ENCODE measurements at places on chromosomes 12 and 14.
A peak's percentile ranks its signal among the peaks of the same experiment; 100 is the strongest.

DNA sequence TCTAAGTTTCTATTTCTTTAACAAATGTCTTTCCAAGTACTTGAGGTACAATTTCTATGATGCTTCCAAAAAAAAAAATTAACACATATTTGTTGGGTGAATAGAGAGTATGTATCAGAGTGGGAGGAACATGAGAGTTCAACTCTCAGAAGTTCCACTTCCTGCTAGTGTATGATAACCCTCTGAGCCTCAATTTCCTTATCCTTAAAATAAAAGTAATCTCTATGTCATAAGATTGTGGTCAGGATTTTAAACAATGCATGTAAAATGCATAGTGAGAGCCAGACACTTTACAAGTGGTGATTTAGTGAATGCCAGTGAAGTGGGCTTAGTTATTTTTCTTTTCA is 270.3 kb upstream of the AMIGO2 start:
- DNase-seq = no peak

GRCh38 chr14:98018628-98019027 is 1221.4 kb downstream of the VRK1 start:
- DNase-seq = no peak

DNA sequence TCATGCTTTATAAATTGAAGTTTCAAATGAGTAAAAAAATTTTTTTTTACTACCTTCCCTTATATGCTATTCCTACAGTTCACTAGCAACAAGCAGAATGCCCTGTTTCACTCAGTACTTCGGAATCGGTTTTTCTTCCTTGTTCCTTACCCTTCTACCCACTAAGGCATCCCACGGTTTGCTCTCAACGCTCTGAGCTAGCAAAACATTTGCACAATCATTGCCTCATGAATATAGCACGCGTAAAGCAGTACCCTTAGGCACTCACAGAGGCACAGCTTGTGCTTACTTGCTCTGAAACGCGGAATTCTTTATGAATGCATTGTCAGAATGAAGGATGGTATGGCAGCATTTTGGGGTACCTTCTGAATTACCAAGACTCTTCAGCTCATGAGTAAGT is 45.0 kb downstream of the PPP1R13B start:
- DNase-seq = no peak

DNA sequence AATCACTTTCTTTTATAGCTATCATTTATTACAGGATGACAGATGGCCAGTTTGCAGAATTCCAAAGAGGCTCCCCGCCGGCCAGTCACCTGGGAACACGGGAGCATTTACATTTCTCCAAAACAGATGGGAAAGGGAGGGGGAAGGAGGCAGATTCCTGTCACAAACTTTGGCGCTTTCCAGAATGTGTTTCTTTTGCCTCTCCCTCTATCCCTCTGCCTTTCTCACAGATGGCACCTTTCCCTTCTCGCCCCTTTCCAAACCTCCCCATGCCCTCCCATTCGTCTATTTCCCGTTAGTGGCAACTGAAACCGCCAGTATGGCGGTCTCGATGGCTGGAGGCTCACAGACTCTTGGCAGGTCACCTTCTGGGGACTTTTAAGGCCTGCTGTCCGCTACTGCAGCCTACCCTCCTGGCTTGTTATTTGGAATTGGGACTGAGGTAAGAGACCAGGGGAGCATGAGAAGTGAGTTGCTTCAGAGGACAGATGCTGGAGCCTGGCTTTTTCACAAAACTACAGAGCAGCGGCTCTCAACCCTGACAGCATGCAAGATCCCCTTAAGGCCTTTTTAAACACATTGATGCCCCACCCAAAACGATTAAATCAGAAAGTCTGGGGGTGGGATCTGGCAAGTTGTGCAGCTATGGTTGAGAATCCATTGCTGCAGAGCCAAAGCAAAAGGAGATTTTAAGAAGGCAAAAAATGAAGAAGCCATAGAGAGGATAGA is 161.5 kb upstream of the VASH1 start:
- DNase-seq = no peak

DNA sequence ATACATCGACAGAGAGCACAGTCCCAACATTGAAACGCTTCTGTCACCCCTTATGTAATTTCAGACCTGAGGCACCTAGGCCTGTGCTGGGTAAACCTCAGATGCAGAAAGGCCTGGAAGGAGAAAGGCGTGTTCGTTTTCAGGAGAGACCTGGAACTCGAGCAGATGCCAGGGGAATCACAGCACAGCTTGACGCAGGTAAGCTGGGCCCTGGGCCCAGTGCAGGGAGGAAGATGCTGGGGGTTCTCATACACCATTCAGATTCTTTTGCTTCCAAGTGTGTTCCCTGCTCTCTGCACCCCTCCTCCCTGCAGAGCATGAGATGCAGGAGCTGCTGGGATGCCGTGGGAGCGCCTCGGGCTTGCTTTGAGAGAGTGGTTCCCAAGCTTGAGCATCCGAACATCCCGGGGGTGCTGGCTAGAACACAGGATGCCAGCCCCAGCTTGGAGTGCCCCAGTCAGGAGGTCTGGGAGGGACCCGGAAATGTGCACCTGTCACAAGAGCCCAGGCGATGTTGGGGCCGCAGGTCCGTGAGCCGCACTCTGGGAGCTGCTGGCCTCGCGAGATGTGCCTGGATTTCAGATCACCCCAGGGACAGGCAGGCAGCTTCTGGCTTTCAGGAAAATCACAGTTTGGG is 35.9 kb downstream of the FZD10 start:
- no peak for DNase-seq

GRCh38 chr14:20617138-20618003 is 24.1 kb downstream of the OR6S1 start:
- no peak for DNase-seq

DNA sequence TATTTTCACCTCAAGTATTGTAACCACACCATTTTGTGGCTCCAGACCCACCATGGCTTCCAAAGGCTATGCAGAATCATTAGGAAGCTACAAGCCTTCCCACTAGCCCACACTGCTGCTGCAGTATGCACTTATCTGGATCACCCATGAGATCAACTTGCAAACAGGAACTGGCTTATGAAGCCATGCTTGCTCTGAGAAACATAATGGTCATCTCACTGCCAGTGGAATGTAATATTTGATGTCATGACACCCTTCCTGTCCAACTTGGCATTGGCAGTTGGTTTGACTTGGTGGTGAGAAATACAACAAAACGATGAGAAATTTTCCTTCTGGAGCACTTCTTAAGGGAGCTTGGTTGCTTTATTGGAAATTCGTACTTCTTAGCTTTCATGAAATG is 69.3 kb upstream of the FRMD6 start:
- no peak for DNase-seq

DNA sequence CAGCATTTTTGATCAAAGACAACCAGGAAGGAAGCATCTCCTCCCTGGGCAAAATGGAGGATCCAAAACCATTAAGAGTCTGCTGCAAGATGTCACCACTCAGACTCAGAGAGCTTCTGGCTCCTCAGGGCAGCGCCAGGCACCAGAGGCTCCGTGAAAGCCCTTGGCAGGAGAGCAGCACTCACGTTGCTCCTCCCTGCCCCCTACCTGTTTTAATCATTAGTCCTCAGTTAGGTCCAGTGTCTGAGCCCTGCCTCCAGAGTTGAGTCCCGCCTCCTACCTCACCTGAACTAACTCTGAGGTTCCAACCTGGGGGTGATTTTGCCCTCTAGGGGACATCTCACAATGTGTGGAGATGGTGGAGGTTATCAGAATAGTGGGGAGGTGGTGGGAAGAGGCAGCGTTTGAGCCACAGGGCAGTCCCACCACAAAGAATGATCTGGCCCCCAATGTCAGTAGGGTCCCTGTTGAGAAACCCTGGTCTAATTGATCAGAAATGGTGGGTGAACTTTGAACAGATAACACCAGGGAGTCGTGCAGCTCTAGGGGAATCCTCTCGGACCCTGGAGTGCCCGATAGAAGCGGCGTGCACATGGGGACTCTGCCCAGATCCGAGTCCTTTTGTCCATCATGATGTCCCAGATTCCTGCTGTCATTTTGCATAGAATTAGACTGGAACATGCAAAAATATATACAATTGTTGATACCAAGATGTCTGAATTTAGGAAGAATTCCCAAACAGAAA is 156.7 kb upstream of the DIO3 start:
- DNase-seq = no peak

- no peak for DNase-seq
These were observed 500.7 kb downstream of the TMEM117 start for GRCh38 chr12:44336577-44336976.

- DNase-seq = no peak
These were observed 40.2 kb downstream of the RASSF9 start for GRCh38 chr12:85796001-85796400.

DNA sequence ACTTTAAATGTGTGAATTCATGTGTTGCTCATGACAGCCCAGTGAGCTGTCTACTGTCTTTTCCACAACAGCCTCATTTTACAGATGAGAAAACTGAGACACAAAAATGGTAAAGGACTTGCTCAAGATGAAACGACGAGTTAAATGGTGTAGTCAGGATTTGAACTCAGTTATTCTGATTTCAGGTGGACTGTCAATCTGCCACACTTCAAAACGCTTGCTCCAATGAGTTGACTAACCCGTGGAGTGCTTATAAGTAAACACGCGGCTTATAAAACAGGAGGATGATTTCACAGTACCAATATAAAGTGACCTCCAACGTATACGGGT is 652 bp upstream of the POLE2 start:
- no peak for DNase-seq

DNA sequence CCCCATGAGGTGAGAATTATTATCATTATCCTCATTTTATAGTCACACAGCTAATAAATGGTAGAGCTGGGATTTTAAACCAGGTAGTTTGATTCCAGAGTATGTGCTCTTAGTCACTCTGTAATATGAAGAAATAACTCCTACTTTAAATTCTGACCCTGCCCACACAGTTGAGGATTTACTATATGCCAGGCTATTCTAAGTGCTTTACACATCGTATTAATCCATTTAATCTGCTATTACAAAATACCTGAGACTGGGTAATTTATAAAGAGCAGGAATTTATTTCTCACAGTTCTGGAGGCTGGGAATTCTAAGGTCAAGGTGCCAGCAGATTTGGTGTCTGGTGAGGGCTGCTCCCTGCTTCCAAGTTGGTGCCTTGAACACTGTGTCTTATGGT is 19.6 kb upstream of the WIF1 start:
- no peak for DNase-seq

- no peak for DNase-seq
These were observed 59.5 kb downstream of the TMEM116 start for GRCh38 chr12:111953455-111953854.

DNA sequence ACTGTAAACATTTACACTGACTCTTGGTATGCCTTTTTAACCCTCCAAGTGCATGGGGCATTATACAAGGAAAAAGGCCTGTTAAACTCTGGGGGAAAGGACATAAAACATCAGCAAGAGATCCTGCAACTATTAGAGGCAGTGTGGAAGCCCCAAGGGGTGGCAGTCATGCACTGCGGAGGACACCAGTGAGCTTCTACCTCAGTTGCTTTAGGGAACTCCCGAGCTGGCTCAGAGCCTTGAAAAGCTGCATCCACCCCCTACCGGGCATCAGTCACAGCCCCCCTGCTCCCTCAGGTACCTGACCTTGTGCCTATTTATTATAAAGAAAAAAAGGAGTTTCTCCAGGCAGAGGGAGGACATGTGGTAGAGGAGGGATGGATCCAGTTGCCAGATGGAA is 695.6 kb upstream of the LMO3 start:
- DNase-seq = no peak

DNA sequence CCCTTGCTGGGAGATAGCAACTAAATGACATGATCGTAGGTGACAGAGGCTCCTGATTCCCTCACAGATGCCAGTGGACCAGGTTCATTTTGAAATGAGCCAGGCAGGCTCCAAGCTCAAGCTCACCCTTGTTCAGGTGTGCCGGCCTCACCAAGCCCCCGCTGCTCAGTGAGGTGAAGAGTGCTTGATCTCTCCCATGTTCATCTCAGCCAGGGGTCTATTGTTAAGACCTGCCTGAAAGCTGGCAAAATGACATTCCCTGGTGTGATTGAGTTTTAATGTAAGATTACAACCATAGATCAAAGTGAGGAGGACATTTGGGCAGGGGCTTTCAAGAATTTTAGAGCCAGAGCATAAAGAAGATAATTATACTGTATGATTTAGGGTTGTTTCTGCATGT is 497.9 kb downstream of the EGLN3 start:
- no peak for DNase-seq

DNA sequence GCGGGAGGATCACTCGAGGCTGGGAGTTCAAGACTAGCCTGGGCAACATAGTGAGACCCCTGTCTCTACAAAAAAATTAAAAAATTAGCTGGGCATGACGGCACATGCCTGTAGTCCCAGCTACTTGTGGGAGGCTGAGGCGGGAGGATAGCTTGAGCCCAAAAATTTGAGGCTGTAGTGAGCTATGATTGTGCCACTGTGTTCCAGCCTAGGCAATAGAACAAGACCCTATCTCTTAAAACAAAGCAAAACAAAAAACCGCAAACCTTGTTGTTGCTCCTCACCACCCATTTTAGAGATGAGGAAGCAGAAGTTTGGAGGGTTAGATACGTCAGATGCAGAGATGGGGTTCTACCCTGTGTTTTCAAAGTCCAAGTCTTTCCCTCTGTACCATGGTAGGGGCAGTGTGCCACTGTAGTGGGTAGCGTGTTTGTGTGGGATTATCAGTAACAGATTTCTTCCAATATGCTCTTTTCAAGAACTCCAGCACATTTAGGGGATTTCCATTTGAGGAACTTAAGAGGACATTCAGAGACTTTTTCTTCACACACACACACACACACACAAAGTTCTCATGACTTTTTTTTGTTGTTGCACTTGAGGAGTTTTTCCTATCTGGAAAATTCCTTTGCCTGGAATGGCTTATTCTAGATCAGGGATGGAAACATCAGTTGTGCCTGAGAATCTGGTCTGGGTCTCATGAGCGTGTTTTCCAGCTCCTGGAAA is 186.5 kb downstream of the CHST11 start:
- peak; percentile 62 for DNase-seq

DNA sequence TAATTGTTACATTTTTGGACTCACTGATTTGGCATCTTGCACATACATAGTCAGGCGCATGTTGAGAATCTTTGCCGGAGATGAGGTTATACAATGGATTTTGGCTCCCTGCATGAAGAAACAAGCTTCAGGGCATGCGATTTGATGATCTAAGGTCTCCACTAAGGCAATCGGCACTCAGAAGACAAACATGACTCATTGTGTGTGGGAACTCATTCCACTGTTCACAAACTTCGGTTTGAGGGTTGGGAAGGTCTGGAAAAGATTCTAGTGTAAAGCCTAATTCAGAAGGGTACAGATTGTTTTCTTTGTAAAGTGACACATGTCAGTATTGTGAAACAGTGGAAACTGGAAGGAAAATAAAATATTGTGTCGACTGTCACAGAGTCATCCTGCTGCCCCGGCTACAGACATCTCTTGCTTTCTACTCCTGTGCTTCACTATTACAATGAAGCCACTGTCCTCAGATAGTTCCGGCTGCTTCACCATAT is 192.6 kb upstream of the HMGA2 start:
- no peak for DNase-seq

GRCh38 chr12:10867381-10867780 is 16.7 kb downstream of the PRH1 start:
- no peak for DNase-seq

GRCh38 chr14:55671641-55672040 is 91.6 kb downstream of the KTN1 start:
- DNase-seq = no peak

- no peak for DNase-seq
These were observed 8.7 kb upstream of the RESF1 start for GRCh38 chr12:31950492-31950891.
